ENCODE measurements at places on chromosomes 1 and 21.

- no peak for DNase-seq
Measured at GRCh38 chr1:188127507-188127906, 1298.8 kb downstream of the PLA2G4A start.

- DNase-seq, result no peak
Measured at GRCh38 chr1:25911162-25911561, 4.9 kb upstream of the STMN1 start.

- DNase-seq, result no peak
Measured at GRCh38 chr1:118921994-118922393, 66.1 kb downstream of the TBX15 start.

GRCh38 chr1:156639601-156640101 lies 2.3 kb upstream of the BCAN start:
- no peak for DNase-seq

GRCh38 chr1:35559317-35559944 lies 1.8 kb downstream of the NCDN start:
- DNase-seq, result no peak

- DNase-seq, result no peak
Measured at GRCh38 chr1:65503427-65503826, 83.0 kb downstream of the LEPR start.

GRCh38 chr1:110752941-110753725 lies 78.4 kb upstream of the KCNA3 start:
- no peak for DNase-seq

DNA sequence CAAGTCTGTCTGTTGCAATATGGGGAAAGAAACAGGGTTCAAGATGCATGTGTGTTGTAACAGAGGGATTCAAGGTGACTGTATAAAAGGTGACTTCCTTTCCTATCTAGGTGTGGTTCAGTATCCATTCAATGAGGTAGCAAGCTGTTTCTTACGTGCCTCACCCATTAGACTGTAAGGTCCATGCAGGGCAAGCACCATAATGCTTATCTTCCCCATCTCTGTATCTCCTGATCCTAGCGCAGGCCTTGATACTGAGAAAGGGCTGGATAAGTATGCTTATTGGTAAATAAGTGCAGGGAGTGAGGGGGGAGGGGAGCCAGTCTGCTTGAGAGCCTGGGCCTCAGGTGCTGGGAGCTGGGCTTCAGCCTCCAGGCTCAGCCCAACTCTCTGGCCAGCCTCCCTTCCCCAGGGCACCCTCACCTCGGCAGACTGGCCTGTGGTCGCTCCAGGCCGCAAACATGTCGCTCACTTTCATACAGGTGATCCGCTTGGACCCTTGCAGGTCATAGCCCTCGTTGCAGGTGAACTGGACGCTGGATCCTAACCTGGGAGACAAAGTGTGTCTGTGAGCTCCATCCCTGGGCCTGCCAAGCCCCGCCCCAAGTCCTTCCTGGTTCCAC lies 44.5 kb upstream of the HMGB4 start:
- no peak for DNase-seq

- DNase-seq, result no peak
Measured at GRCh38 chr21:43297989-43298388, 128.9 kb downstream of the SIK1 start.

DNA sequence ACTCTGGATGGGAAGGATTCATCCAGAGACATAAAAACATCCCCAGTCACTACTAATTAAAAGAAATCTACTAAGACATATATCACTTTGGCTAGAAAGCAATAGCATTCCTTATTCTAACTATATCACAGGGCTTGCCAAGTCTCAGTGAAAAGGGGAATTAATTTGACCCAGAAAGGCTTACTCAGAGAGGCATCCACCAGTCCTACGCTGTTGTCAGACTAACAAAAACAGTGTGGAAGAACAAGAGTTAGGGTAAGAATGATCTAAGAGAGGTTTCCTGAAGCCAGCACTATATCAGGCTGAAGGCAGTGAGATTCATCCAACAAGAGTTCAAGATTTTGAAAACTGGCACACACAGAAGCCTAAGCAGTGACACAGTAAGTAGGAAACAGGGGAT lies 126.1 kb downstream of the GDAP2 start:
- no peak for DNase-seq

- DNase-seq, result no peak
Measured at GRCh38 chr1:201461645-201462441, 7.1 kb downstream of the PHLDA3 start.

- peak; percentile 20 for DNase-seq
Measured at GRCh38 chr1:212518188-212519054, 85.7 kb downstream of the NENF start.

DNA sequence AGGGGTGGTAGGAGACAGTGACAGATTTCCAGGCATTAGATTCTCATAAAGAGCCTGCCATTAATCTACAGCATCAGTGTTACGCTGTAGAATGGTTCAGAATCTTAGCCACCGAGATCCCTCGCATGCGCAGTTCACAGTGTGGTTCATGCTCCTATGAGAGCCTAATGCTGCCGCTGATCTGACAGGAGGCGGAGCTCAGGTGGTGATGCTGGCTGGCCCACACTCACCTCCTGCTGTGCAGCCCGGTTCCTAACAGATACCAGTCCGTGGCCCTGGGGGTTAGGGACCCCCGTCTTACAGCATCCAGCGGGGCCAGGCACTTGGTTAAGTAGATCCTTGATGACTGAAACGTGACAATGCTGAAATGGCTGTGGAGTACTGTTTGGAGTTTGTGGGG lies 163.6 kb upstream of the C1orf21 start:
- DNase-seq, result no peak

GRCh38 chr1:212814537-212815334 lies 23.0 kb downstream of the TATDN3 start:
- DNase-seq, result peak; percentile 97

GRCh38 chr1:242567596-242567995 lies 43.1 kb upstream of the PLD5 start:
- DNase-seq, result no peak

- DNase-seq, result no peak
Measured at GRCh38 chr1:158153746-158154444, 26.8 kb upstream of the CD1D start.

DNA sequence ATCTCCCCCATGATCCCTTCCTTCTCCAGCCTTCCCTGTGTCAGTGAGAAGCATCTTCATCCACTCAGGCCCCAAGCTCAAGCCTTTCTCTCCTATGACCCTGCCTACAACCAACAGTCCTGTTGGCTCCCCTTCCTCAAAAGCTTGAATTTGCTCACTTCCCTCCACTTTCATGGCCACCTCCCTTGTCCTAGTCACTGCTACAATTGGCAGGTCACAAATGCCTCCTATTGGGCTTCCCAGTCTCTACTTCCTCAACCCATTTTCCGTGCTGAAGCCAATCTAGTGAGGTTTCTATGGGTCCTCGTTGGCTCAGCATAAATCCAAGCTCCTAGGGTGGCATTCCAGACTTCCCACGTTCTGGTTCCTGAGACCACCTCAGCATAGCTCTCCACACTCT lies 40.2 kb upstream of the SLC6A9 start:
- DNase-seq, result no peak

- no peak for DNase-seq
Measured at GRCh38 chr1:68271596-68271995, 39.3 kb upstream of the WLS start.

GRCh38 chr1:46137916-46138315 lies 5.5 kb upstream of the PIK3R3 start:
- DNase-seq, result no peak

DNA sequence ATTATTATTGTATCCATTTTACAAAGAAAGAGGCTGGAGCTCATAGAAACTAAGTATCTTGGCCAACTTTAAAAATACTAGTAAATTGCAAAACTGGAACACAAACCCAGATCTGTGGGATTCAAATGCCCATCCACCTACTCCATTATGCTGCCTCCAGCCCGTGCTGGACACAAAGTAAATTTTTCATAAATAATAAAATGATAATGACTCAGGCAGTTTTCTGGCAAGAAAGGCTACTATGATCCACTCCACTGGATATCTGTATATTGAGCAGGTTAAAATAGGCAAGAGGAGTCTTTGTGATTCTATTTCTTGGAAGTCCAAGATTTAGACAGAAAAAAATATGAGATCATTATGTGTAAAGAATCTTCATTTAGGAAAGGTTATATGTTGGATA lies 138.3 kb upstream of the DUSP10 start:
- DNase-seq, result no peak

DNA sequence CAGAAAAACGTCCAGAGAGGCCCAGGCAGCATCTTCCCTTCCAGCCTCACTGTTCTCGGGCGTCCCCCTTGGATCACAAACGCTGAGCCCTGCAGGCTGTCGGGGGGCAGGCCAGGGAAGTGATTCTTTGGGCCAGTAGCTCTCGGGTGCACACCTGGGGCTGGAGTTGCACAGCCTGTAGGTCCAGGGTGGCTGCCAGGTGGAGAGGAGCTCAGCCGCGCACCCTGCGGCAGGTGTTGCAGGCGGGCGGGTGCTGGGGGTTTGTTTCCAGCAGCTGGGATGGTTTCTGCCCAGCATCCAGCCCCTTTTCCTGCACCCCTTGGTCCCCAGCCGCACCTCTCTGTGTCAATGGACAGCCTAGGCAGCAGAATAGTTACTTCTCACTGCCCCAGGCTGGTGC lies 15.7 kb downstream of the PRDM16 start:
- no peak for DNase-seq

- DNase-seq, result no peak
Measured at GRCh38 chr1:29240986-29241385, 4.7 kb downstream of the PTPRU start.

GRCh38 chr1:224852901-224853568 lies 76.4 kb upstream of the DNAH14 start:
- peak; percentile 61 for DNase-seq

DNA sequence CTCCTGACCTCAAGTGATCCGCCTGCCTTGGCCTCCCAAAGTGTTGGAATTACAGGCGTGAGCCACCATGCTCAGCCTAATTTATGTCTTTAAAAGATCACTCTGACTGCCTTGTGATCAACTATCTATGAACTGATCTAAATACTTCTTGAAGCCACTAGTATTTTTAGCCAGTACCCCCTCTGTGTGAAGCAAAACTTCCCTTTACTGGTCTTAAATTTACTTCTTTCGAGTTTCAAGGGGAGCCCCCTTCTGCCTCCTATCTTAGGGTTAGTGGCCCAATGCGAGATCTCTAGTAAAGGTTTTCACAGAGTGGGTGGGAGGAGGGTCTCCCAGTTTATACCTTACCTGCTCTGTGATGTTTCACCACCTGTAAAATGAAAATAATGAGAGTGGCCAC lies 66.1 kb upstream of the RPL11 start:
- DNase-seq, result no peak

DNA sequence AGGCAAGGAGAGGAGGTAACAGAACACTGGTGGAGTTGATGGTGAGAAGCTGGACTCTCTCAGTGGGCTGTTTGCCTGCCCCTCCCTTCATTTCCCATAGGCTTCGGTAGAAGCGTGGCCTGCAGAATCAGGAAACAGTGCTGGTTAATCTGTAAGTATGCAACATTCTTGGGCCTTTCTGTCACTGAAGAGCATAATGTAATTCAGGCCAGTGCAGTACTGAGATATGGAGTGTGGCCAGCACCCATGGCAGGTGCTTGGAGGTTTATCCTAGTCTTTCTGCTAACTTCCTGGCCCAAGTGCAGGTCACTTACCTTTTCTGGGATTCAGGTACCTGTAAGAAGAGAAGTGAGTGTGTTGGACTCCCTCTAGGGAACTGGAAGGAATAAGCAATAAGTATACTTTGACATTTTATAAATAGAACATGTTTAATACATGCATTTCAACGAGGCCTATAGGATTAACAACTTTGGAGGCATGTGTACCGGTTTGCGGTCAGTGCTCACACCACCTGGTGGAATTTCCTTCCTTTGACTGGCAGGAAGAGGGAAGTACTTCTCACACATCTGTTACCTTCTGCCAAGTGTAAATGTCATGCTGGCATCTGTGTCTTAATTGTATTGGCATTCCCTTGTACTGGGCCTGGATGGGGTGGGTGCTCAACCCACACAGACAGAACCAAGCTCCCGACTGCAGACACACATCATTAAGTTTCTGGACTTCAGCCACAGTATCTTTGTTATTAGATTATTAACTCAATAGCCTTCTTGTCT lies 105.5 kb downstream of the KIF26B start:
- DNase-seq, result no peak

DNA sequence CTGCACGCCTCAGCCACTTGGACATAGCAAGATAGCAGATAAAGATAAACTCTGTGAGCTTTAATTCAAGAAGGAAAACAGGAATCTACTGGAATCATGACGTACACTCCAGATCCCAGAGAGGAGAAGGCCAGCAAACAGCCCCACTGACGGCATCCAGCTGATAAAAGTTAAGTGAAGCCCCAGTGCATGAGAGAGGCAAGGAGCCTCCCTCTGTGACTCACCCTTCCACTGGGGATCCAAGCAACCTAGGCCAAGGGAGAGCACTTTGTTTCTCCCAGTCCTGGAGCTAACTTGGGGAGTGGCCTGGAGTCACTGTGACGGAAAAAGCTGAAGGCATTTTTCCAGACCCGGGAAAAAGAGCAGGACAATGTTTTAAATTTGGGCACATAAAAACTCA lies 270.0 kb downstream of the AKT3 start:
- no peak for DNase-seq

DNA sequence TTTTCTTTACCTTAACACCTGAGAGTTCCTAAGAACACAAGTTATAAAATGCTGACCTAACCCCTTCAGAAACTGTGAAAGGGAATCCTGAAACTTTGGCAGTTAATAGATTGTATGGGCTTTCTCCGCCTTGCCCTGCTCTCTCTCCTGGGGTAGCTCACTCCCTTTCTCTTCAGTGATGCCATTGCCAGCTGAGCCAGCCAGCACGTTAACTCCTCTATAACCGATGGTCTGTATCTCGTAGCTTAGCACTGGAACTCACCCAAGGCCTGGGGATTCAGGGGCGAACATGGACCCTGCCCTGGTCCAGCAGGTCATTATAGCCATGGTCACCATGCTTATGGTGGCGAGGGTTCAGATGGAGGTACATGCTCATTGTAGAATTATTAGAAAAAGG lies 40.7 kb downstream of the TRAPPC10 start:
- no peak for DNase-seq

DNA sequence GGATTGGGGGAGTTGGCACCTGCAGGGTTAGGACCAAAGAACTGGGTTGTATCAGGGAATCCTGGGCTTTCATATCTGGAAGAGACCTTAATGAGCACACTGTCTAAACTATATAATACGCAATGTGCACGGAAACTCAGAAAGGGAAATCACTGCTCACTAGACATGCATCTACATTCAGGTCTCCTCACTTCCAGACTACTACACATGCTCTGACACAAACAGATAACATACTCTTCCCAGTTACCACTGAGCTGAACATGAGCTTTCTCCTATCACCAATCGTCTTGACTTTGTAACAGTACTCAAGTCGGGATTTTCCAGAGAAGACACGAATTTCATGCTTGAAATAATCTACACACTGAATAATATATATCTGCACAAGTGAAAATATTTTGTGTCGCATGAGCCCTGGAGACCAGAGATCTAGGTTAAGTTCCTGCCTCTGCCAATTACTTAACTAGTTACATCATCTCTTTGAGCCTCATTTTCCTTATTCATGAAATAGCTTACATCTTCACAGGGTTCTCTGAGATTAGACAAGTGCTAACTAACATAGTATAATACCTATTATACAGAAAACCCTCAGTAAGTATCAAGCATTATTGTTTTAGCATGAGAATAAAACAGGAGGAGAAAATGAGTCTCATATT lies 101.1 kb downstream of the JAK1 start:
- no peak for DNase-seq

- no peak for DNase-seq
Measured at GRCh38 chr1:79040424-79041082, 34.0 kb upstream of the ADGRL4 start.
